ENCODE measurements at places on chromosomes 3 and 15.

GRCh38 chr15:53627279-53627678 lies 132.2 kb downstream of the WDR72 start:
- no peak for DNase-seq

GRCh38 chr3:47412842-47413520 lies 32.2 kb downstream of the PTPN23 start:
- no peak for DNase-seq

GRCh38 chr15:80396096-80396495 lies 8.1 kb upstream of the ARNT2 start:
- DNase-seq, result no peak

- no peak for DNase-seq
Measured at GRCh38 chr3:10733297-10733696, 82.7 kb upstream of the SLC6A11 start.

- DNase-seq, result no peak
Measured at GRCh38 chr3:73270839-73271483, 209.5 kb downstream of the EBLN2 start.

- DNase-seq, result no peak
Measured at GRCh38 chr3:128281056-128281455, 127.8 kb downstream of the EEFSEC start.

- no peak for DNase-seq
Measured at GRCh38 chr3:157652366-157652765, 149.2 kb upstream of the VEPH1 start.

- no peak for DNase-seq
Measured at GRCh38 chr3:195017151-195017550, 253.8 kb downstream of the XXYLT1 start.

- DNase-seq, result no peak
Measured at GRCh38 chr3:183312433-183312832, 59.4 kb downstream of the B3GNT5 start.

DNA sequence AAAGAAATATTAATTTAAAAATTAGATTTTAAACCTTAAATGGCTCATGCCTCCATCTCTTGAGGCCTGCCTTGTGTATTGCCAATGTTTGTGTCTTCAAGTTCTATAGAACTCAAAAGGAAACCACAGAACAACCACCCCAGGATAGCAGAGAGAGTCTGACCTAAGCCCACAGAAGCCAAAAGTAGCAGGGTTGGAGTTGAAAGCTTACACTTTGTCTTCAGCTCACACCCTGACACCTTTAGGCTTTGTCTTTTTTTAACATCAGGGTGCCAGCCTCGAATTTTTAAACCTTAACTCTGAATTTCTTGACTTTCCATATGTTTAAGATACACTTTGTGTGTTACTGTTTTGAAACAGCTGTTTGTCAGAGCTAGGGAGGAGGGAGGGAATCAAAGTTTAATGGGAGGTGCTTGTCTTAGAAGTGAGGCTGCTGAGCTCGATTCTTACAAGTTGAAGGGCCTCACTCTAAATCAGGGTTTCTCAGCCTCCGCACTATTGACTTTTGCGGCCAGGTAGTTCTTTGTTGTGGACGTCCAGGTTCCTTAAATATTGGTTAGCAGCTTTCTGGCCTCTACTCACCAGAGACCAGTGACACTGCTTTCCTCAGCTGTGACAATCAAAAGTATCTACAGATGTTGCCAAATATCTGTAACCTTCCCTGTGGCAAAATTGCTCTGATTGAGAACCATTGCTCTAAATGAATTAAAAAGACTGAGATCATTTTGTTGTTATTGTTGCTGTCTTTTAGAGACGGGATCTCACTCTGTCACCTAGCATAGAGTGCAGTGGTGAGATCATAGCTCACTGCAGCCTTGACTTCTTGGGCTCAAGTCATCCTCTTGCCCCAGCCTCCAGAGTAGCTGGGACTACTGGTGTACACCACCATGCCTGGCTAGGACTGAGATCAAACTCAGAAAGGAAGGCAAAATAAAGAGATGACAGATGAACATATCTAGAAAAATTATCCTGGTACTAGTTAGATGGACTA lies 139.2 kb upstream of the EOMES start:
- DNase-seq, result no peak

GRCh38 chr3:184965639-184966430 lies 153.9 kb downstream of the VPS8 start:
- DNase-seq, result no peak

GRCh38 chr3:29619676-29620075 lies 338.8 kb downstream of the RBMS3 start:
- no peak for DNase-seq

DNA sequence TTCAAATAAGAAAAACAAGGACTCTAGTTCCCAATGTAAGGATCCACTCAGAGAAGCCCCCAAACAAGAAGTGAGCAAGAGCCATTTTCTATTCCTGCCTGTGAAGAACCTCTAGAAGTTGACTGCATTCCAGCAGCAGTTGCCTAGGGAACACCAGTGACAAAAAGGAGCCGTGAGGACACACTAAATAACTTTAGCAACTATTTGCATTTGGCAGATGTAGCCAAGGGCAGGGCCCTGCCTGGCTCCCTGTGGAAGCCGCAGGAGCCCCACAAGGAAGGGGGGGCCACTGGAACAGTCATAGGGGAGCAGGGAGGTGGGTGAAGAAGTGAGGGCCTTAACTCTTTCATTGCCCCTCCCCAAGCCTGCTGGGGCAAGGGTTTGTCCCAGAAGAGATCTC lies 470.2 kb upstream of the PROK2 start:
- DNase-seq, result no peak

DNA sequence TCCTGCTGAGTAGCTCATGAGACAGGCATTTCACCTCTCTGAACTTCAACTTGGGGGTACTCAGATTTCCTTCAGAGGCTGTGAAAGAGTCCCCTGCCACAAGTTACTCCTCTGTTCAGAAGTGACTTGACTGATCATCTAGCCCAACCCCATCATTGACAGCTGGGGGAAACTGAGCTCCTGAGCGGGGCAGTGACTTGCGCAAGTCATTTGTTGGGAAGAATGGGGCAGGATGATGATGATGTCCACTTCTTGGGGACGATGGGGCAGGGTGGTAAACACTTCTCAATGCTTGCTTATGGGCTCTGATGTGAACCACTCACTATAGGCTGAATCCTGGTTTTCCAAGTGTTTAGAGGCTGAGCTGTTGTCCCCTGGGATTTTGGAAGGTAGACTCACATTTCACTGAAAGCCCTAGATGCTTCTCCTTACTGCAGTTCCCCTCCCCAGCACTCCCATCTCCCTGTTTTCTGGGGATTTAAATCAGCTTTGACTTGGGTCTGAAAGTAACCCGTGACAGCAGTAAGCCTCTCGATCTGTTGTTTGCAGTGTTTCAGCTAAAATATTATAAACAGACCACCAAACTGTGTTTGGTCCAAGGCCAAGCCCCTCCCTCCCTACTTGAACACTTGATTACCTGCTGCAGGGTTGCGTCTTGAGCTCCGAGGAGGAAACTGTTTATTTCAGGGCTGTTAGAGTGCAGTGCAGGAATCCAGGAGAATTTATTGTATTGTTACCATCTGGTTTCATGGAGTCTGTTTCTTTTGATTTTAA lies 25.1 kb downstream of the SMAD3 start:
- DNase-seq, result no peak

GRCh38 chr15:81189583-81190283 lies 6.9 kb upstream of the IL16 start:
- no peak for DNase-seq

DNA sequence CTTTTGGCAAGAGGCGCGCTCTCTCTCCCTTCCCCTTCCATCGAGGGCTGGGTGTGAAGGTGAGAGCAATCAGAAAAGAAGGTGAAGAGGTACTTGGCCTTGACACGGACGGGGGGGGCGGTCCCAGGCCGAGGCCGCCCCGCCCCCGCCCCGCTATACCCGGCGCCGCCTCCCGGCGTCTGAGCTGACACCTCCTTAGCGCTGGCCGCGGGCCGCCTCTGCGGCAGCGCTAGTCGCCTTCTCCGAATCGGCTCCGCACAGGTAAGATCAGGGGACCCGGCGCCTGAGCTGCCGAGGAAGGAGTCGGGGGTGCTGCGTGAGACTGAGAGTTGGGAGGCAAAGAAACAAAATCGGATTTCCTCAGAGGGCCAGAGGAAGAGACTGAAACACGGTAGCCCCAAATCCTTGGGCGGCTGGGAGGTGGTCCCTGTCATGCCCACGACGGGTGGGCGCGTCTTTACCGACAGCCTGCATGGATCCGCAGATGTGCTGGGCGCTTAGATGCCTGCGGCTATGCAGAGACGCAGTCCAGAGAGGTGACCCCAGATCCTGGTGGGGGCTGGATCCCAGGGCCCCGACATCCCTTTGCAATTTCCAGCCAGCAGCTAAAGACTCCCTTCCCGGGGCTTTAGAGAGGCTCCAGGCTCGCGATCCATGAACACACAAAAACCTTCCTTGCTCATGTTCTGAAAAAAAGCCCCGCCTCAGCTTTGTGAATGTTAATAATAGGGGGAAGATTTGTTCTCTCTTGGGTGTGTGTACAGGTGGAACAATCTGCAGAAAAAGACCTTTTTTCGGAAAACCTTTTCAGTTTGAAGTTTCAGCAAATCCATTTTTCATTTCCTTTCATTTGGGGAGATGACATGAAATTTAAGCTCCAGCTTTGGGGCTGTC lies at the start of gene ENTPD3:
TSS of gene ENTPD3 (plus strand) at position 184 of the 894 bp plus-strand sequence. CDS start 874 bp downstream, outside the sequence.
- no peak for DNase-seq

GRCh38 chr15:60061758-60062157 lies 57.6 kb downstream of the FOXB1 start:
- DNase-seq, result no peak

- DNase-seq, result no peak
Measured at GRCh38 chr3:134709076-134709475, 58.3 kb upstream of the KY start.

- no peak for DNase-seq
Measured at GRCh38 chr3:86554383-86554782, 436.6 kb downstream of the VGLL3 start.

- DNase-seq, result no peak
Measured at GRCh38 chr3:184211718-184212117, 17.7 kb upstream of the VWA5B2 start.

DNA sequence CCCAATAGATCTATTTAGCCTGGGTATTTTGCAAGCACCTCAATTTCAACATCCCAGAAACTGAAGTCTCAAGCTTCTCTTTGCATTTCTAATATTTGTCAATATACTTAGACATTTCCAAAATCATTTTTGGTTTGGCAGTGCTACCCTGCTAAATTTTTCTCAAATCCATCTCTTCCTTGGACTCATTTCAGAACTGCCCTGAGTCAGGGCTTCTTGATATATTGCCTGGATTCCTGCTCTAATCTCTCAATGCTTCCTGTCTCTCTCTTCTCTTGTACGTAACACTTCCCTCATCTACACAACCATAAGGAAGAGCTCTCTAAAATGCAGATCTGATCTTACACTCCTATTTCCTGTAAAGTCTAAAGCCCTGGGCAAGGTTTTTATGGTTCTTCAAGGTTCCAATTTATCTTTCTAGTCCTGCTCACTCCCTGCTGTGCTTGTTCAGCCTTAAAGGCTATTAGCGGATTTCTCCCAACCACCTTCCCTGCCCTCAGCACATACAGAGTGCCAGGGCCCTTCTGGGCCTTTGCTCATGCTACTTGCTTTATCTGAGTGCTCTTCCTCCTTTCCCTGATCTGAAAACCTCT lies 53.0 kb upstream of the MME start:
- DNase-seq, result no peak

DNA sequence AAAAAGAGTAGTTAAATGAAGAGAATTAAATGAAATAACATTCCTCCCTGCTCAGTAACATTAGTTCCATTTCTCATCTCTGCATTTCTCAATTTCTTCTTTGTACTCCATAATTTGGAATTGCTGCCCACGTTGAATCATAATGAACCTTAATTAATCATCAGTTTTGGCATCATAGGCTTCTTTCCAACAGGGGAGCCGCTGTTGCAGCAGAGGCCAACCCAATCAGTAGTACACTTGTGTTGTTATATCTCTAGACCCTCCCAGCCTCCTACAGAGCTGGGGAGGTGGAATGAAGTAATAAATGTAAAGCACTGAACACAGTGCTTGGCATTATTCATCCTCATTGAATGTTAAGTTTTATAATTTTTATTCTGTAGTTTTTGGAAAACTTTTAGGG lies 240.7 kb downstream of the CHST2 start:
- DNase-seq, result no peak

DNA sequence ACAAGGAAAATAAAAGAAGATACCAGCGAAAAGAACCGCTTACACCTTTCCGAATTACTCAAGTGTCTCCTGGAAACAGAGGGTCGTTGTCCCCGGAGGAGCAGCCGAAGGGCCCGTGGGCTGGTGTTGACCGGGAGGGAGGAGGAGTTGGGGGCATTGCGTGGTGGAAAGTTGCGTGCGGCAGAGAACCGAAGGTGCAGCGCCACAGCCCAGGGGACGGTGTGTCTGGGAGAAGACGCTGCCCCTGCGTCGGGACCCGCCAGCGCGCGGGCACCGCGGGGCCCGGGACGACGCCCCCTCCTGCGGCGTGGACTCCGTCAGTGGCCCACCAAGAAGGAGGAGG lies 325 bp downstream of the ALCAM start:
- peak; percentile 49 for DNase-seq

DNA sequence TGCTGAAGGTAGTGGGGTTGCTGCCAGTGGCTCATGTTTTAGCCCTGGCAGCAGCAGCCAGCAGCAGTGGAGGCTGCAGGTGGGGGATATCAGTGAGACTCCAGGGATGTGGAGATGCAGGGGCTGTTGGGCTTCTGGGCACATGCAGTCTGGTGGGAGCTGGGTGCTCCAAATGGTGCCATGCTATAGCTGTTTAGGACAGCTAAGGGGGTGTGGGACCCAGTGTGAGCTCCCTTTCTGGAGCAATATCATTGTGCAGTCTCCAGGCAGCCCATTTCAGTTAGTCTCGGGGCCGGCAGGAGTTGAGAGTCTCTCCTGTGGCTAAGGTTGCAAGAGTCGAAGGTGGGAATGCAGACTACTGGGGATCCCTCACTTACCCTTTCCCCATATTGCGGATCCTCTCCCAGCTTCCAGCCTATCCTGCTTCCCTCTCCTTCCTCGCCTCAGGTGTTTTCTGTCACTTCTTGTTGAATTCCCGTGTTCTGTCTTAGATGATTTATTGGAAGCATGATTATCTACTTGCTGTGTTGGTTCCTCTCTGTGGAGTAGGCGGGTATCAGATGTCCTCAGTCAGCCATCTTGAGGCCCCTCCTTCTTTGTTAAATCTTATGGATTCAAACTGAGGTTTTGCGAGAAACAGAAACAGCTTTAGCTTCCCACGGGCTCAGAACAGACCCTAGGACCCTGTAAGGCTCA lies 112.0 kb downstream of the FAM43A start:
- DNase-seq, result no peak

- DNase-seq, result peak; percentile 91
Measured at GRCh38 chr15:23565395-23566070, at the start of gene MKRN3. TSS of gene MKRN3 (plus strand) at chr15:23565674. CDS start at chr15:23565783, 109 bp downstream.

DNA sequence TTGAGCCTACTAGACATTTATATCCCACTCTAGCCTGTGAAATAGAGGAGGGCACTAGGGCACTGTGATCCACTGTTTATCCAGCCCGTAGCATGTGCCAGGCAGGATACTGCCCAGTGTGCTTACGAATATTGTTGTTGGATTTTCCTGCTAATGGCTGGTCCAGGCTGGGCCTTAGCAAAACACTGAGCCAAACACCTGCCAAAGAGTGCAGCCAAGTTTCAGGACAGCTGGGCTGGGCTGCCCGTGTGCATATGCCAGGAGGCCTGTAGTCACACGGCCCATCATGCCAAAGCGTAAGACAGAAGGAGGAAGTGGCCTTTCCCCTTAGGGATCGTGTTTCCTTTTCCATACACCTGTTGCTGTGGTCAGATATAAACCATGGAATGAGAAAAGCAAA lies 54.5 kb upstream of the ABHD10 start:
- DNase-seq, result no peak

- no peak for DNase-seq
Measured at GRCh38 chr3:4302747-4303146, 422 bp upstream of the SETMAR start.
